CD8-positive, alpha-beta memory T cell (primary cell): ENCODE measurements at places on chromosomes 11 and 22.

DNA sequence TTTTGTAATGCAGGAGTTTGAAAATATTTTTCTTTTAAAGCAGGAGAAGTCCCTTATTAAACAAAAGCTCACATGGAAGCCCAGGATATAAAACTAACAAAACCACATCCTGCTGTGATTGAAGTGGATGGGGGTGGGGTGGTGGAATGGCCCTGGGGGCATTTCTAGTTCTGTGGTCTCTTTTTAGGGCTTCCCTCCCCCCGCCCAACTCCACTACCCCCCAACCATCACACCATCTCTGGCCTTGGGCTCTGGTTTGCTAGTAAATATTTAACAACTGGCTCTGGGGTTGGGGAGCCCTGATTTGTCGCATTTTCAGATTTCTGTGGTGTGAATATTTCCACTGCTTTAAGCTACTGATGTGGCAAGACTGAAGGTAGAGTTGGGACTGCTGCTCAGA, 279.6 kb upstream of the PLET1 start:
- DNase-seq, result no peak
- H3K36me3 ChIP-seq, result no peaks in the 10 kb centered on the region
- no peak overlapping the region for H3K27ac ChIP-seq
- H3K27me3 ChIP-seq, result no peaks in the 10 kb centered on the region
- H3K4me1 ChIP-seq, result peaks cover 7% of the 10 kb centered on the region
- H3K4me3 ChIP-seq, result no peak overlapping the region

DNA sequence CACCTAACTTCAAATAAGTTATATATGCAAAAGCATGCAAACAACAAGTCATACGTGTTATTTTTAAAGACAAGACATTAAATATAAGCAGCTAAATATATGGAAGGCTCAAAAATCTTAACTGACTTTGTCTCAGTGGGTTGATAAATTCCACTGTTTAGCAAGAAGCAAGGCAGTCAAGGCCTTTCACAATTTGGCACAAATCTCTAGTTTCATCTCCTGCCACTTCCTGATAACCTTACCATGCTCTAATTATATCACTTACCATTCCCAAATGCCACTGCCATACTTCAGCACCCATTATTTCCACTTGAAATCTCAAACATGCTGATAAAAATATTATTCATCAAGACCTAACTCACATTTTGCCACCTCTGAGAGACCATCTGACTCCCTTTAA, 24.8 kb downstream of the DCUN1D5 start:
- no peaks in the 10 kb centered on the region for H3K27me3 ChIP-seq
- no peak for DNase-seq
- peaks cover 9% of the 10 kb centered on the region for H3K36me3 ChIP-seq
- no peak overlapping the region for H3K27ac ChIP-seq
- H3K4me3 ChIP-seq, result no peak overlapping the region

GRCh38 chr22:27245056-27245455, 556.5 kb downstream of the MN1 start:
- H3K27ac ChIP-seq, result no peak overlapping the region
- no peaks in the 10 kb centered on the region for H3K27me3 ChIP-seq
- H3K4me3 ChIP-seq, result no peak overlapping the region
- DNase-seq, result no peak

DNA sequence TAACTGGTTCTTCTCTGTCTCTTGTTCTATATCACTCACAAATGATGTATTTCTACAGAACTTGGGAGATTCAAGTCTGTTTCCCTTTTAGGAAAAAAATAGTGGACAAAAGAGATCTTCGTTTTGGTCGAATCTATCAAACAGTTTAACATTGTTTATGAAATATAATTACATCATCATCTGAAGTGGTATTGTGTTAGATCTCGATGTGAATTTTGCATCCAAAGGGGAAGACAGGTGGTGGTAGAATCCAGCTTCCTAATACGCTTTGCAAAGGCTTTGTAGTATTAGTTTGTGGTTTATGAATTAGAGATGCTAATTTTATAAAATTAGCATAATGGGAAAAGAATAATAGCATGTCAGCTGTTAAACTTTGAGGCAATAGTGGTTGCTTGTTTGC, 3.4 kb downstream of the SIK2 start:
- no peak overlapping the region for H3K27ac ChIP-seq
- peaks cover 27% of the 10 kb centered on the region for H3K4me1 ChIP-seq
- H3K4me3 ChIP-seq, result no peak overlapping the region
- DNase-seq, result no peak
- H3K27me3 ChIP-seq, result no peaks in the 10 kb centered on the region

DNA sequence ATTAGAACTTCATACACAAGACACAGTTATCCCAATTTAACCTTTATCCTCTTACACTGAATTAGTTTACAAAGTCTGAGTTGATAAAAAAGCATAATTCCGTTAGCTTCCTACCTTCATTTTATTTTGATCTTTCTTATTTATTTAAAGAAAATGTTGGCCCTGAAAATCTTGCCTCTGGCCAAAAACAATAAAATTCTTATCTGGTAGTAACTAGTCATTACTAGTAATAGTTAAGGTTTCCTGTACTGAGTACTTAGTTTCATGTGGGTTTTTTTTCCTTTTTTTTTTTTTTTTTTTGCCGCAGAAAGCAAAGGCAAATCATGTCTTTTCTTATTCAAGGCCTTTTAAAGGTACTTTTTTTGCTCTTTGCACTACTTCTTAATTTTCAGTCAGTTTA, 120.6 kb downstream of the PAX6 start:
- no peaks in the 10 kb centered on the region for H3K27me3 ChIP-seq
- no peaks in the 10 kb centered on the region for H3K4me1 ChIP-seq
- DNase-seq, result no peak
- H3K36me3 ChIP-seq, result no peaks in the 10 kb centered on the region
- H3K4me3 ChIP-seq, result no peak overlapping the region

- DNase-seq, result no peak
- H3K4me3 ChIP-seq, result no peak overlapping the region
- H3K27ac ChIP-seq, result no peak overlapping the region
- no peaks in the 10 kb centered on the region for H3K4me1 ChIP-seq
Observed at GRCh38 chr11:128914216-128915148, 23.3 kb downstream of the KCNJ5 start.

DNA sequence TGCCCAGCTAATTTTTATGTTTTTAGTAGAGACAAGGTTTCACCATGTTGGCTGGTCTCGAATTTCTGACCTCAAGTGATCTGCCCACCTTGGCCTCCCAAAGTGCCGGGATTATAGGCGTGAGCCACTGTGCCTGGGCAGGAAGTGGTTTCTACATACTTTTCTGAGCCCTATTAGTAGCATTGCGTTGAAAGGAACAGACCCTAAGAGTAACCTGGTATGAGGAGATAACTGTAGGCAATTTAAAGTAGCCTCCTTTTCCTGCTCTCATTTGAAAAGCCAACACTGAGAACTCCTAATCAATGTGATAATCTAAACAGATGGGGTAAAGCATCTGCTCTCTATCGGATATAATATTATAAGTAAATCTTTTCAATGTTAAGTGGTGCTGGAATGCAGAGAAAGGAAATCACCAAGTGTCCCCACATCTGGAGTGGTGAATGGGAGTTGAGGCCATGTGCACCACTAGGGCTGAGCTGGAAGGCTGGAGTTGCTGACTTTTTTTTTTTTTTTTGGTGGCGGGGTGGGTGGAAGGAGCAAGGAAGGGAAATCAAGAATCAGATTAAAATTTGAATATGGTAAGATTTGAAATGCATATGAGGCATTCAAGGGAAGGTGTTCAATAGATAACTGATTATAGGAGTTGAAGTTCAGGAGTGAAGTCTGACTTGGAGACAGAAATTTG, 20.7 kb downstream of the PDHX start:
- peaks cover 6% of the 10 kb centered on the region for H3K4me1 ChIP-seq
- H3K27ac ChIP-seq, result no peak overlapping the region
- H3K27me3 ChIP-seq, result no peaks in the 10 kb centered on the region
- no peak for DNase-seq

- no peak within 1 kb of the TSS for H3K27ac ChIP-seq
- peaks cover 47% of the 10 kb centered on the region for H3K4me1 ChIP-seq
- peak within 1 kb of the TSS; percentile 50 for H3K4me3 ChIP-seq
- DNase-seq, result peak; percentile 15
Observed at GRCh38 chr11:278001-278951, at the start of gene NLRP6. Gene NLRP6, plus strand, starts transcription at chr11:278407. Its CDS starts 163 bp downstream, at chr11:278570.

GRCh38 chr11:2465202-2466068, 20.6 kb downstream of the KCNQ1 start:
- H3K4me3 ChIP-seq, result no peak overlapping the region
- peaks cover 52% of the 10 kb centered on the region for H3K4me1 ChIP-seq
- H3K36me3 ChIP-seq, result no peaks in the 10 kb centered on the region
- H3K27me3 ChIP-seq, result no peaks in the 10 kb centered on the region
- no peak for DNase-seq
- no peak overlapping the region for H3K27ac ChIP-seq

- H3K4me3 ChIP-seq, result no peak overlapping the region
- H3K27ac ChIP-seq, result no peak overlapping the region
- peaks cover 6% of the 10 kb centered on the region for H3K4me1 ChIP-seq
- peaks cover 30% of the 10 kb centered on the region for H3K27me3 ChIP-seq
Observed at GRCh38 chr22:37430941-37431340, 3.7 kb upstream of the ELFN2 start.

GRCh38 chr11:9973921-9974320, 310.0 kb downstream of the SWAP70 start:
- H3K4me1 ChIP-seq, result no peaks in the 10 kb centered on the region
- H3K4me3 ChIP-seq, result no peak overlapping the region
- H3K27me3 ChIP-seq, result no peaks in the 10 kb centered on the region
- DNase-seq, result no peak
- H3K27ac ChIP-seq, result no peak overlapping the region

- H3K27me3 ChIP-seq, result no peaks in the 10 kb centered on the region
- H3K4me3 ChIP-seq, result no peak overlapping the region
- H3K27ac ChIP-seq, result no peak overlapping the region
- DNase-seq, result no peak
- H3K36me3 ChIP-seq, result no peaks in the 10 kb centered on the region
Observed at GRCh38 chr11:126927623-126928022, 72.9 kb downstream of the KIRREL3 start.

GRCh38 chr11:44952500-44953260, 2.0 kb upstream of the TP53I11 start:
- H3K27ac ChIP-seq, result no peak overlapping the region
- DNase-seq, result no peak
- no peaks in the 10 kb centered on the region for H3K27me3 ChIP-seq
- H3K4me3 ChIP-seq, result no peak overlapping the region
- H3K4me1 ChIP-seq, result no peaks in the 10 kb centered on the region

GRCh38 chr11:115291325-115291724, 212.9 kb downstream of the CADM1 start:
- no peak overlapping the region for H3K4me3 ChIP-seq
- no peak overlapping the region for H3K27ac ChIP-seq
- DNase-seq, result no peak
- no peaks in the 10 kb centered on the region for H3K27me3 ChIP-seq
- H3K4me1 ChIP-seq, result no peaks in the 10 kb centered on the region
- H3K36me3 ChIP-seq, result no peaks in the 10 kb centered on the region

GRCh38 chr11:46675288-46675851, 25.0 kb downstream of the ARHGAP1 start:
- H3K27ac ChIP-seq, result peak overlapping the region; percentile 34
- no peak overlapping the region for H3K4me3 ChIP-seq
- H3K27me3 ChIP-seq, result no peaks in the 10 kb centered on the region
- peaks cover 31% of the 10 kb centered on the region for H3K36me3 ChIP-seq
- peaks cover 70% of the 10 kb centered on the region for H3K4me1 ChIP-seq

DNA sequence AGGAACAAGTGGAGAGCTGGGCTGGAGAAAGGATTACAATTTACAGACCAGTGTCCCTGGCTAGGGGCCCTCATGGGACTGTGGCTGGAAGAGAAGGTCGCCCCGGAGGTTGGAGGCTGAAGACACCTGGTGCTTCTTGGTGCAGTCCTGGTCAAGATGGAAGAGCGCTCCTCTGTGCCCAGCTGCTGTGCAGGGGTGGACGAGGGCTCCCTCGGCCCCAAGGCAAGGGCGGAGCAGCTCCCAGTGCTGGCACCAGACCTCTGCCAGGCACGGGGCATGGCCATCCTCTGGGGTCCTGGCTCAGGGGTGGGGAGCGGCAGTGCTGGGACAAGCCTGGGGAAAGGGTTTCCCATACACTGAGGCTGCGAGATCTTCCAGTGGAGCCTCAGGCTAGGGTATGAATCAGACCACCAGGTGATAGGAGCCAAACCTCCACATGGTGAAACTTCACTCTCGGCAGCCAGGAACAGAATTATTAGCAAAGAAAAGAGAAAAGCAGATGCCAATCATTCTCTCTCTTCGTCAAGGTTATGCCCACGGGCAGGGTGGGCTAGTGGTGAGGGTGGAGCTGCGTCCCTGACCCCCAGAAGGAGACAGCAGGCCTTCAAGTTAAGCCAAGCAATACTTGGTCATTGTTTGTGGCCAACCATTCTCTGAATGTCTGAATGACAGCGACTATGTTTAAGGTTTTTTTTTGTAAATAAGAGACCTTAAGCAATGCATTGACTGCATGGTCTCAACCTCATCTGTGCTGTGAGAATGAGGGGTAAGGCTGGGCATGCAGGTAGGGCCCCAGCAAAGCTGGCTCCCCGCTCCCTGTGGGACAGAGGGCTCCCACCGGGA, 32.1 kb downstream of the PPM1F start:
- H3K36me3 ChIP-seq, result no peaks in the 10 kb centered on the region
- no peaks in the 10 kb centered on the region for H3K27me3 ChIP-seq
- H3K4me3 ChIP-seq, result no peak overlapping the region
- no peak for DNase-seq
- H3K27ac ChIP-seq, result no peak overlapping the region
- no peaks in the 10 kb centered on the region for H3K4me1 ChIP-seq
